ENCODE measurements at places on chromosomes 4 and X.

GRCh38 chrX:94942603-94943002 is 1268.6 kb downstream of the FAM133A start:
- no peak for DNase-seq

DNA sequence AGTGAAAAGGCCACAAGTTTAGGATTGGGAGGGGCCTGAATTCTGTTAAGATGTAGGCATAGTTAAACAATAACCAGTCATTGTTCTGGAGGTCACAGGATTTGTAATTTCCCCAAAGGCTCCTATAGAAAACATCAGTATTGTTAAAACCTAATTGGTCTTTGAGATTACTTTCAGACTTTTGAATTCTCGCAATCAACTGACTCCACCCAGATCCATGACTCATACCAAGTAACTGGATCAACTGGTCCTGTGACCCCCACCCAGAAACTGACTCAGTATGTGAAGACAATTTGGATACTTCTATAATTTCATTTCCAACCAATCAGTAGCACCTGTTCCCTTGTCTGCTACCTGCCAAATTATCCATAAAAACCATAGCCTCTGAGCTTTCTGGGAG is 28.4 kb downstream of the MAGEB16 start:
- DNase-seq: no peak

GRCh38 chr4:5685296-5685695 is 23.1 kb downstream of the EVC2 start:
- no peak for DNase-seq

- DNase-seq: no peak
Measured at GRCh38 chr4:51878431-51878830, 35.5 kb downstream of the DCUN1D4 start.

GRCh38 chrX:130091980-130092522 is 18.2 kb downstream of the ELF4 start:
- peak; percentile 71 for DNase-seq

GRCh38 chr4:54228056-54228527 is 1.0 kb upstream of the PDGFRA start:
- peak; percentile 28 for DNase-seq

DNA sequence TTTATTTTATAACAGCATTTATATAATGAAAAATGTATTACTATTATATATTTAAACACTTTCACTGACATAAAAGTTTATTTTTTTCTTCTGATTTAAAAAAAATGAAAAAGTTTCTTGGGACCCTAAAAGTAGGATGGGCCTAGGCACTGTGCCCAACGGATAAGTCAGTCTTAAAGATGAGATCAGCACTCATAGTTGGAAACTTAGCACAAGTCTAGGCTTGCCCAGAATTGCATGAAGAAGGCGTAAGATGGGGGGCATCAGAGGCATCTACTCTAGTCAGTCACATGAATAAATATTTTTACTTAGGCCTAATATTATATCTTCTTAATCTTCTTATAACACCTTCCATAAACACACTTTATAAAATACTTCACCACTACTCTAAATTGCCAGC is 306.7 kb upstream of the GRID2 start:
- no peak for DNase-seq

- DNase-seq: no peak
Measured at GRCh38 chr4:107733431-107733925, 13.4 kb upstream of the PAPSS1 start.

DNA sequence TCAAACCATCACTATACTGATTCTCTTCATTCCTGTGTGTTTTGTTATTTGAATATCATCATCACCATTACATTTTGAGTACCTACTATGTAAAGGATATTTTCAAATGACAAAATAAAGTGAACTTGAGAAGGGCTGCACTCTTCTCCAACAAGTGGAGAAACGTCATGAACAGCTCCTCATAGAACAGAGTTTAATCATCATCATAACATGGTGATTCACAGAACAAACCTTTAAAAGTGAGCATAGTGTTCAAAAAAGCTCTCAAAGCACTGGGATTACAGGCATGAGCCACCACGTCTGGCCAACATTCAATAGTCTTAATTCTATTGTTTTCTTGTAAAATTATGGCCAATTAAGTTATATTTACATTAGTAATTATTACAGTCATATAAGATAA is 993.9 kb downstream of the PDHA2 start:
- DNase-seq: no peak

DNA sequence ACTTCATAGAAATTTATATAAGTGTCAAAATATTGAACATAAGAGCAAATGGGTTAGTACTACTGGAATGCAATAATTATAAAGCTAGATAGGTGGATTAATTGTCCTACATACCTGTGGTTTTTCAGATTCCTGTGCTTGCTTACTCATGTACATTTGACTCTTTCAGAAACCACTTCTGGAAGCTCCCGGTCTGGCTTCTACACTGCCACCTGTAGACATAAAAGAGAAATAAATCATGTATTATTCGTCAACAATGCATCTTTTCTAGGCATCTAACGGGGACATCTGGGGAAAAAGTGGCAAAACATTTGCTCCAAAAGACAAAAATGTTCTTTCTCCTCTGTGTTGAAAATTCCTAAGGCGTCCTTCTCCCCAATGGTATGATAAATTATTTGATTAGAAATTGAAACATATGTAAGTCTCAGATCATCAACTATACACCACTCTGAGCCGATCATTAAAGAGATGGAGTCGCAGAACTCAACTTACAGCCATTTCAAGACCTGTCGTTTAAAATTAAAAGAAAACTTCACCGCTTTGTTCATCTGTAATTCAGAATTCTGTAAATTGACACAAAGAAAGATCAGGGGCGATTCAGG is 648.7 kb upstream of the DIPK2B start:
- peak; percentile 30 for DNase-seq

DNA sequence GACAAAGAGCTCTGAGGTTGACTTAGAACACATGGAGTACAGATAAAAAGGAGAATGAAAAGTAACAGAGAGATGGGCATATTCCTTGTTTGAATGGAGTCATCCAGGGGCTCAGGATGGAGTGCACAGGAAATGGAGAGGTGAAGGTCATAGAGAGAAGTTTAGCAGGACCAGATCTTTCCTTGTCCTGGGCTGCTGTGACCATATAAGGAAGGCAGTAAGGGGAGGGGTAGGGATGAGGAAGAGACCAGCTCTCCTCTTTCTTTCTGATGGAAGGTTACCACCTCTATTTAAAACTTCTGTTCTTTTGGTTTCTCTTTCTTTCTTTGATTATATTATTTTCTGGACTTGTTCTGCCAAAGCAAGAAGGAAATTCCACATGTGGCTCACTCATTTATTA is 27.0 kb downstream of the AR start:
- no peak for DNase-seq

DNA sequence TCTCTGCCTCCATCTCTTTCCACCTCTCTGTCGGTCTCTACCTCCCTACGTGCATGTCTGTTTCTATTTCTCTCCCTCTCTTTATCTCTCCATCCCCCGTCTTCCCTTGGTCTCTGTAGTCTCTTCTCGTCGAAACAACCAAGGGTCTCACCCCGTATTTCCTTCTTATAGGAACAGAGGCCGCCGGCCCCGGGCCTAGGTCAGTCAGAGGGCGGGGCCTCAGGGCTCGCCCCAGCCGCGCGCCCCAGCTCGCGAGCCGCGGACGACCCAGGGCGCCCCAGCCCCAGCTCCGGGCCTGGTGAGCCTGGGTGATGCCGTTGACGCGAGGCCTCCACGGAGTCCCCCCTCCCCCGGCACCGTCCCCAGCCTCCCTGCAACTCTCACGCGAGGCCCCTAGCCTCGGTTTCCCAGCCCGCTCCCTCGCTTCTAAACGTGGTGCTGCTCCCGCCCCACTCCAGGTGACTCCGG is 6.6 kb downstream of the TIMM17B start:
- DNase-seq: no peak

DNA sequence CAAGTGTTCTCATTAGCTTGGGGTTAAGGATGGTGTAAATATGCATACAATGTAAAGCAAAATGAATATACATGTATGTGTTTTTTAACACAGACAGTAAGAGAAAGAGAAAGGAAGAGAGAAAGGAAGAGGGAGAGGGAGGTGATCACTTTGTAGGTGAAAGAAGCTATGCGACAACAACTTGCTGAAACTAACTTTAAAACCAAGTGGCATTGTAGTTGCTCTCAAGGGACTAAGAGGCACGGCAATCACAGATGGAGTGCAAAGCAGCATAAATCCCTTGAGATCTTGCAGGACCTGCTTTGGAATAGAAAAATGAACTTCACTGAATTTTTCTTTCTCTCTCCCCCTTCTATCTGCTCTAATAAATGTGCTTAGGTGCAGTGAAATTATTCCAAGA is 1665.0 kb upstream of the TENM3 start:
- DNase-seq: no peak

- no peak for DNase-seq
Measured at GRCh38 chr4:24396988-24397387, 187.4 kb downstream of the DHX15 start.

GRCh38 chrX:30181353-30181752 is 34.0 kb upstream of the MAGEB2 start:
- DNase-seq: no peak

DNA sequence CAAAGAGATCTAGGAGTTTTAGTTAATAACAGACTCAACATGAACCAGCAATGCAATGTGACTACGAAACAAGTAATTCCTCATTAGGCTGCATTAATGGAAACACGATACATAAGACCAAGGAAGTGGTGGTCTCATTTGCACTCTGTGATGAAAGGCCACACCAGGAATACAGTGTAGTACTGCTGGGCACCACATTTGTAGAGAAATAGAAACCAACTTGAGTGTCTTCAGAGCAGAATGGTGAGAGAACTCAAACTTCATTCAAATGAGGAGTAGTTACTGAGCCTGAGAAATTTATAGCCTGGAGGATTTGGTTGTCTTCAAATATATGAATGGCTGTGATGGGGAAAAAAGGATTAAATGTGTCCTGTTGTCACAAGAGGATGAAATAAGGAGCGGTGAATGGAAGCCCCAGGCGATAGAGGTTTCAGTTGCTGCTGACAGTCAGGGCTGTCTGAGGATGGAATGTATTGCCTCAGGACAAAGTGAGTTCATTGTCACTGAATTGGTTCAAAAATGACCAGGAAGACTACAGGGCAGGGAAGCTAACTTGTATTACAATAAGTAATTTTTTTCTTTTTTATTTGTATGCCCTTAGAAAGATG is 50.9 kb downstream of the NFKB1 start:
- no peak for DNase-seq

GRCh38 chrX:120308558-120308957 is 2.7 kb downstream of the TMEM255A start:
- DNase-seq: peak; percentile 12

DNA sequence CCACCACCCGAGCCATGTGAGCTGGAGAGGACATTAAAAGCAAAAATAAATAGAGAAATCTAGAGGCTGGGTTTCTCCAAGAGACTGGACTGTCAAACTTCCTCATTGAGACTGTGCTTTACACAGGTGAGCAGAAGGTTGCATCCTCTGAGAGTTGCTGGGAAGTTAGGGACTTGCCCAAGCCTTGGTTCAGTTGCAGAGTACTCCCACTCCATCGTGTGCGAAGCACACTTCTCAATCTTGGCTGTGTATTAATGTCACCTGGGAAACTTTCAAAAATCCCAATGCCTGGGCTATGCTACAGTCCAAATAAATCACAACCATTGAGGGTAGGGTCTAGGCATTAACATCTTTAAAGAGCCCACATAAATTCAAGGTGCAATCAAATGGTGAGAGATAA is 89.2 kb downstream of the ZNF330 start:
- no peak for DNase-seq

DNA sequence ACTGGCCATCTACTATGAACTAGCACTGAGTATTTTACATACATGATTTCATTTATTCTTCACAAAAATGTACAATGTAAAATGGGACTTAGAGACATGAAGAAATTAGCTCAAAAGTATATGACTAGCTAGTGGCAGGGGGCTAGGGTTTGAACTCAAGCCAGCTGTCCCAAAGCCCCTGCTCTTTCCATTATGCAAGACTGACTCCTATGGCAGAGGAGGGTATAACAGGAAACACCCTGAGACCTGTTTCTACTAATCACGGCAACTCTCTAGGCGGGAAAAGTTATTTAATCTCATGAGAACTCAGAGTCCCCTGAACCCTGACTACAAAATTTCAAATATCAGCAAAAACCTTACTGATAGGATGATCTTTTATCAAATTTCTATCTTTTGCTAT is 150.6 kb downstream of the PRDM5 start:
- DNase-seq: no peak

GRCh38 chrX:118726887-118727685 is at the start of gene IL13RA1:
IL13RA1 (plus strand) TSS chrX:118727606; CDS start chrX:118727639, 33 bp downstream.
- peak; percentile 7 for DNase-seq

GRCh38 chr4:75831856-75832405 is 70.3 kb downstream of the PPEF2 start:
- no peak for DNase-seq

GRCh38 chr4:180794333-180794732 is 1448.9 kb upstream of the TENM3 start:
- DNase-seq: no peak

- DNase-seq: peak; percentile 1
Measured at GRCh38 chr4:92163348-92163747, 140.4 kb upstream of the GRID2 start.

- peak; percentile 70 for DNase-seq
Measured at GRCh38 chr4:78671903-78672815, 104.0 kb upstream of the BMP2K start.

GRCh38 chr4:186557486-186557885 is 2.1 kb upstream of the MTNR1A start:
- no peak for DNase-seq

GRCh38 chr4:94390804-94391410 is 48.3 kb upstream of the HPGDS start:
- peak; percentile 58 for DNase-seq
